Naive B cell (primary cell): ENCODE measurements at places on chromosomes 12 and 14.

DNA sequence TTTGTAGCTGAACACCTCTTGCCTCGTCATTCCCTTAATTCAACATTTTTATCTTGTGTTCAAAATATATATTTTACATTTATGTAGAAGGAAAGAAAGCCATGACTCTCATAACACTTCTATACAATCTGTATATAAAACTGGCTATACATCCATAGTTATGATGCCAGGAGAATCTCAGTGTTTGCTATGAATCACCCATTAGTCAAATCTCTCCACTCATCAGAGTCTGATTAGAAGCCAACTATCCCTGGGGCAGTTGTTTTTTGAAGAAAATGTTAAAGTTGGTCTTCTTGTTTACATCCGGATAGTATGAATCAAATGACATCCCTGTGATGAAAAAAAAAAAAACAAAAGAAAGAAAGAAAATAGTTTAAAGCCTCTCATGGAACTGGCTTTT lies 503.9 kb downstream of the NELL2 start:
- H3K4me1 ChIP-seq: peaks cover 8% of the 10 kb centered on the region
- H3K27ac ChIP-seq: no peak overlapping the region
- no peaks in the 10 kb centered on the region for H3K36me3 ChIP-seq
- H3K4me3 ChIP-seq: no peak overlapping the region
- no peak for DNase-seq
- H3K27me3 ChIP-seq: no peaks in the 10 kb centered on the region

DNA sequence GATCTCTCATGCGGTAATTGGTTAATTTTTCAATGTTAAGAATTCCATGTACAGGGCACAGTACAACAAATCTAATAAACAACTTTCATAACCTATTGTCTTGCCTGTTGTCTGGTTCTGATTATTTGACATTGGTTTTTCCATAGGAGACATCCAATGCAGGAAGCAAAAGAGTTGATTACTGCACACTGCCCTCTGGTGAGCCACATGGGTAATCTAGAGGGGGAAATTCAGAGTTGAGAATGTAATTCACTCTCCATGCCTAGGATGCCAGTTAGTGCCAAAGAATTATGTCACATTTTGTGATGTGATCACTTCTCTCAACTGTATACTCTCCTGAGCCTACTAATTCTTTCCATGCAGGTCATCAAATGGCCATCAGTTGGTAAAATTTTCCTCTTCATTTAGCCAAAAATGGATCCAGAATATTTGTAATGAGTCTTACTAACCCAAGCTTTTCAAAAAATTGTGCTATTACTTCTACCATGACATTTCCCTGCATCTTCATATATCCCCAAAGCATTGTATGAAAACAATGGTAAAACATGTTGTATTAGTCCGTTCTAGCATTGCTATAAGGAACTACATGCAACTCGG lies 17.7 kb upstream of the CCDC91 start:
- H3K4me1 ChIP-seq: no peaks in the 10 kb centered on the region
- no peak for DNase-seq
- no peak overlapping the region for H3K4me3 ChIP-seq
- H3K27me3 ChIP-seq: no peaks in the 10 kb centered on the region
- no peaks in the 10 kb centered on the region for H3K36me3 ChIP-seq

DNA sequence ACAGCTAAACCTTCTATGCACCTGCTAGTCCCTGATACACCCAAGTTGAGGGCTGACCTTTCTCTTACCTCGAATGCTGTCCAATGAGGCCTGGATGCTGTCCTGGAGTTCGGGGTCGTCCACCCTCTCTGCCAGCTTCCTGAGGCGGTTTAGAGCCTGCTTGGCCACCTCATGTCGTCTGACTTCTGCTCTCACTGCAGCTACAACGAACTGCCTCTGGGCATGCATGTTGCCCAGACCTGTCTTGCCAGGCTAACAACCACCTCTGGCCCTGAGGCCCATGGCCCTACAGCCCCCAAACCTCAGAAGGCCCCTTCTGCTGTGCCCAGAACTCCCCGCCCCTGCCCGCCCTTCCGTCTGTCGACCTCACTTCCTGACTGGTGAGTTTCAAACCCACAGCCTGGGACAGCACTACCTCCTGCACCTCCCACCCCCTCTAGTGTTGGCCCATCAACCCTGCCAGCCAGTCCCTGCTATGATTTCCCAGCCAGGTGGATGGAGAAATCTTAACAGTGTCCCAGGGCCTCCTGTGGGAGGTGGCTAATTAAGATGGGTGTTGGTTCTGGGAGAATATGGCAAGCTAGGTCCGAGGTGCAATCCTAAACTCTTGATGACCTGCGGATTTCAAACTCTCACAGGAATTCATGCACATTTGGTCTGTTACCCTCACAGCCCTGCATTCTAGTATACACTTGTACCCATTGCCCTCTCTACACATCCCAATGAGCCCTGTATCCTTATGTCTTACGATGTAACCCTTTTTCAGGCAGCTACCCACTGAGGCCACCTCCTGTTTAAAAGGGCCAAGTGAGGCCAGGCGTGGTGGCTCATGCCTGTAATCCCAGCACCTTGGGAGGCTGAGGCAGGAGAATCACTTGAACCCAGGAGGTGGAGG lies 2.7 kb upstream of the TSPAN31 start:
- no peaks in the 10 kb centered on the region for H3K36me3 ChIP-seq
- H3K27me3 ChIP-seq: no peaks in the 10 kb centered on the region
- DNase-seq: peak; percentile 66

DNA sequence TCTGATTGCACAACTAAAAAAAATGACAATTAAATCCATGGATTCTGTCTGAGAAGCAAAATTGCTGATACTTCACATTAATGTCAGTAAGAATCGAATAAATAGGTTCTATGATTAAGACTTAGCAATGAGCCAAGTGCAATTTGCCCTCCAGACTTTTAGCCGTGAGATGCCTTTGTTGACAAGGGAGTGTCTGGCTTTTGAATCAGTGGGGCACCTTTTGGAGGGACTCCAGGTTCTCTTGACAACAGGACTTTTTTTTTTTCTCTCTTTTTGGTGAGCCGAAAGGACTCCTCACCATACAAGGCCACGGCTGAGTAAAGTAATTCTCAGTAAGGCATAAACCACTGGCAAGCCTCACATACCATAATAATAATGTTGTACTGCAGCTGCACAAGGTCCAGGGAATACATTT lies 4.7 kb upstream of the MDM1 start:
- no peak for DNase-seq
- peaks cover 6% of the 10 kb centered on the region for H3K4me1 ChIP-seq
- H3K36me3 ChIP-seq: no peaks in the 10 kb centered on the region
- no peaks in the 10 kb centered on the region for H3K27me3 ChIP-seq

- no peak overlapping the region for H3K4me3 ChIP-seq
- no peak for DNase-seq
- H3K27ac ChIP-seq: peak overlapping the region; percentile 72
- peaks cover 25% of the 10 kb centered on the region for H3K36me3 ChIP-seq
- no peaks in the 10 kb centered on the region for H3K27me3 ChIP-seq
Measured at GRCh38 chr14:51933191-51933590, 56.2 kb upstream of the RTRAF start.
